ENCODE measurements at places on chromosomes 3 and 15. TPM values are rescaled to one million over a fixed set of nuclear protein-coding genes. Genes with fewer than 3 reads are reported as not detected.

GRCh38 chr15:55915221-55915620 is 78.2 kb downstream of the NEDD4 start:
- H3K4me3 ChIP-seq, result no peak overlapping the region
- no peak overlapping the region for H3K27ac ChIP-seq
- DNase-seq, result no peak

GRCh38 chr3:128107834-128108233 is 15.8 kb downstream of the RUVBL1 start:
- no peak overlapping the region for H3K27ac ChIP-seq
- H3K27me3 ChIP-seq, result no peaks in the 10 kb centered on the region
- no peak overlapping the region for H3K4me3 ChIP-seq
- H3K4me1 ChIP-seq, result no peaks in the 10 kb centered on the region
- peaks cover 53% of the 10 kb centered on the region for H3K36me3 ChIP-seq
- no peak for DNase-seq

STXBP5L gene
- total RNA-seq, result 0.29 TPM

DNA sequence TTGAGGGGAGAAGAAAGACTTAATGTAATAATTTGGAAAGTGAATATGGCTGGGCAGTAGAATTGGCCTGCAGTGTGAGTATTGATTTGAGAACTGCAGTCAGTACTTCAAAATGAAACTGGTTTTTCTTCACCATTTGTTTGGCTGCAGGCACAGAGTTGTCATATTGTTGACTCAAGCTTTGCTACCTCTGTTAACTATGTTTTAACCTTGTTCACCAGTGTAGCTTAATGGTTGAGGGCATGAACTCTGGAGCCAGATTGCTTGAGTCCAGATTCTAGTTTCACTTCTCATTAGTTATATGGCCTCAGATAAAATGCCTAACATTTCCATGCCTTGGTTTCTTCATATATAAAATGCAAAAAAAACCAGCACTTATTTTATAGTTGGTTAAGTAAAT is 64.1 kb downstream of the CFAP44 start:
- no peak overlapping the region for H3K4me3 ChIP-seq
- no peak for DNase-seq
- H3K4me1 ChIP-seq, result peaks cover 8% of the 10 kb centered on the region

DNA sequence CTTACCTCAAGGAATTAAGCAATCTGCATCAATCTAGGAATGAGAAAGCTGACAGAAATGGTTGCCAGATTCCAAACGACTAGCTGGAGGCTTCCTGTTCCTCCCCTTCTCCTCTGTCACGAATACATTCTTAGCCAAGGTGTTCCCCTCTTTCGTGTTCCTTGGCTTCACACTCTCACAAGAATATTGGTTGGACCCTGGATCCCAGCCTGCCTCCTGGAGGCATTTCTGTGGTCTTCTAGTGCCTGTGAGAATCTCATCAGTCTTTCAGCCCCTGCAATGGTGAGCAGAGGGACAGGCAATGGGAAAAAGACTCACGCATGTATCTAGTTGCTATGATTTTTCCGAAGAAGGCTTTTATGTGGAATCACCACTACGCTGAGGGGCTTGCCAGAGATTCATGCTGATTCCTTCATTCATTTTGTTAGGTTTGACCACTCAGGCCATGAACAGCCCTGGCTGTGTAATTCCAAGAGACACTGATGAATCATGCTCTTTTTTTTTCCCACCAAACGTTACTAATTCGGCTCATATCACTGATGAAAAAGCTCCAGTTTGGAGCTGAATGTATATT is 1.6 kb upstream of the P3H2 start:
- peaks cover 41% of the 10 kb centered on the region for H3K4me1 ChIP-seq
- DNase-seq, result no peak
- no peaks in the 10 kb centered on the region for H3K36me3 ChIP-seq

DNA sequence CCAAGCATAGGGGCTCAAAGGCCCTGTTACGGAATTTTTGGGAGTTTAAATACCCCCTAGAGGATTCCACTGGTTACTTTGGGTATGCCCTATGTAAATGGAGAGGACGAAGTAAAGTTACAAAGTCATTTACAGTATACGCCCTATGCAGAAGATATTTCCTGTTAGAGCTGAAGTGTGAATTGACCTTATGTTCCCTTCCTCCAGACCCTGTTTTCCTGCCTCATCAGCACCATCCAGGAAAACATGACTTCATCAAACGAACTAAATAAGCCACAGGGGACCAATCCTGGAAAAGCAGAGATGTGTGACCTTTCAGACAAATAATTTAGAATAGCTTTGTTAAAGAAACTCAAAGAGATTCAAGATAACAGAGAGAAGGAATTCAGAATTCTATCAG is 177.4 kb downstream of the SQOR start:
- no peak overlapping the region for H3K4me3 ChIP-seq
- no peaks in the 10 kb centered on the region for H3K36me3 ChIP-seq
- DNase-seq, result no peak
- no peak overlapping the region for H3K27ac ChIP-seq
